ENCODE measurements at places on chromosomes 6 and 20.
A peak's percentile ranks its signal among the peaks of the same experiment; 100 is the strongest.

- DNase-seq, result no peak
Observed at GRCh38 chr20:50642288-50642803, 49.0 kb downstream of the RIPOR3 start.

- no peak for DNase-seq
Observed at GRCh38 chr6:1043458-1043836, 268.5 kb upstream of the FOXQ1 start.

GRCh38 chr20:63274381-63275228 lies 2.0 kb downstream of the ARFGAP1 start:
- no peak for DNase-seq

DNA sequence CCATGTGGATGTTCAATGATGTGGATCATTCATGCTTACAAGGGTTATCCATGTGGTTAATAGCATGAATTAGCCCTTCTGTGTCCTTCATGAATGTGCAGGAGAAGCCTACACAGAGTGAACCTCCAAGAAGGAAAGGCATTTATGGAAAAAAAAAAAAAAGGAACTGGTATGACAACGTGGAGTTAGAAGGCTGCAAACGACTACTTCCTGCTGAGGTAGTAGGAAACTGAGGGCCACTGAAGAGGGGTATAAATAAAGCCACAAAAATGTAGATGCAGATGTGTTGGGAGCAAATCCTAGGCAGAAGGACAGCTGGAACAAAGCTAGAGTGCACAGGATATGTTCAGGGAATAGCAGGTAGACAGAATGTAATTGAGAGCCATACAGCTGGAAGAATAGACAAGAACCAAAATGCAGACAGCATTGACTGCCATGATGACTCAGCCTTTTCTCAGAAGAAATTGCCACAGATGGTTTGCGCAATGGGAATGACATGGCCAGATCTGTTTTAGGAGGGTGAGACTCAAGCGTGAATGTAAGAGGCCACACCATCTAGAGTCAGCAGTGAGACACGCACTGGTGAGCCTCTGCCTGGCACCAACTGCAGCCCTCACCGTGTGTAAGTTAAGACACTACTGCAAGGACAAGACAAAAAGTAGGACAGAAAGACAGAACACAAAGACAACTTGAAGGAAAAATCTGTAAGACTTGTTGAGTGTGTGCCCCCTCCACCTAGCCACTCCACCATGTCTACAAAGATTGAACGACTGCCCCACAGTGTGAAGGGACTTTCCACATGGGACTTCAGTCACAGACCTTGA lies 79.8 kb downstream of the KIF13A start:
- DNase-seq, result peak; percentile 60

DNA sequence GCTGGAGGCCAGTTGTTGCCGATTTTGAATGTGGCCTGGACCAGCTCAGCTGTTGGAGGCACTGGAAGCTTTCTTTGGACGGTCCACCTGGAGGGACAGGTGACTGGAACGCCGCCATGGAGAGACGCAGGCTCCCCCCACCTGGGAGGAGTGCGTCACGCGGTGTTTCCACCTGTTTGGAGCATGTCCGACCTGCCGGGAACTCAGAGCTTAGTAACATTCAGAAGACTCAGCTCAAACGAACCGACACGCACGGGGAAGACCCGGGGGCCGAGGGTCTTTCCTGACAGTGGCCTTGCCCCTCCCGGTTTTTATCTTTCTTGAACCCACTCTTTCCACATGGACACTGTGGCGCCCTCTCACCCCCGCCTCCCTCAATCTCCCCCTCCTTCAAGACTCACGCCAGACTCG lies 141.6 kb downstream of the SMOC2 start:
- no peak for DNase-seq

DNA sequence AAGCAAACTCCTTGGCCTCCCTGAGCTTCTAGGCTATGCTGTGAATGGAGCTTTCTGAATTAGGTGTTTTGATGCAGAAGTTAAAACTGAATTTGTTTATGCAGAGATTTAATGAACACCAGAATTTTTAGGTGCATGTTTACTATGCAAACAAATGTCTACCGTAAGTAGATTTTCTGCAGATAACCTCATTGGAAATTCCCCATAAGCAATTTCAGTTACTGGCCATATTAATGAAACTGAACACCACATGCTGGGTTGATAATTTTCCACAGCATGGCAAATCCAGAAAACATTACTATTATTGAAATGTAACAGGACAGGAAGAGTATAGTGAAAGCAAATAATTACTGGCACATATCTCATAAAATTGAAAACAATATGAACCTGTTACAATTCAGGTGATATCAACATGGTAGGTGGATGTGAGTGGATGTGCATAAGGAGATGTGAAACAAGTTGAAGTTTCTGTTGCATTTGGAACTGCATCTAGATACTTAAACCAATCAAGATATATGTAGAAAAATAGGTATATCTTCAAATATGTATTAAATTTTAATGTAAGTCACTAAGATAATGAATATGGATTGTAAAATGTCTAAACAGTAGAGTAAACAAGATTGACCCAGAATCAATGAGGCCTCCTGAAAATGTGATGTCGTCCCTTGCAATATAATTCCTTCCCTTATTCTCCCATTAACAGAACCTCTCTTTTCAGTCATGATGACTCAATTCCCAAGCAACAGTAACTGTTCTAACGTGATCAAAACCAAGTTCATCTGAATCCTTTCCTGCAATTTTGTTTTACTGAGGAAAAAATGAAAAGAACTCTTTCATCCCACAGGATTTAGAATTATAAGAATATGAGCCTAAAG lies 11.0 kb downstream of the PTCHD4 start:
- no peak for DNase-seq

DNA sequence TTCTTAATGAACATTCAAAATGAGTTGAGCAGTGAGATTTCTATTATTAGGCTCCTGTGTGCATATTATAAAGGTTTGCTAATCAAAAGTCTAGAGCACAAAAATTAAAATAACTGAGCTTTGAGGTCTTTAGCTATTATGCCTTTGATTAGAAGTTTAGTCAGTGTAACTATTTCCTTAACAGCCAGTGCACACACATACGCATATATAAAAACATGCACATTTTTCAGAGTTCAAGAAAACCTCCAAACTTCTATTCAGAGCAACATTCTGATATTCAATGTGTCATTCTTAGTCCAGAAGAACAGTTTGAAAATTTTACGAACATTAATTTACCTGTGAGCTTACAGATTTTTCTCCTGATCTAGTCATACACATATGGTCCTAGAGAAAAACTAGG lies 48.3 kb upstream of the MYB start:
- DNase-seq, result no peak

GRCh38 chr6:139109558-139109957 lies 25.3 kb upstream of the HECA start:
- peak; percentile 29 for DNase-seq

- DNase-seq, result peak; percentile 27
Observed at GRCh38 chr20:2752567-2753460, 47.6 kb downstream of the CPXM1 start.

DNA sequence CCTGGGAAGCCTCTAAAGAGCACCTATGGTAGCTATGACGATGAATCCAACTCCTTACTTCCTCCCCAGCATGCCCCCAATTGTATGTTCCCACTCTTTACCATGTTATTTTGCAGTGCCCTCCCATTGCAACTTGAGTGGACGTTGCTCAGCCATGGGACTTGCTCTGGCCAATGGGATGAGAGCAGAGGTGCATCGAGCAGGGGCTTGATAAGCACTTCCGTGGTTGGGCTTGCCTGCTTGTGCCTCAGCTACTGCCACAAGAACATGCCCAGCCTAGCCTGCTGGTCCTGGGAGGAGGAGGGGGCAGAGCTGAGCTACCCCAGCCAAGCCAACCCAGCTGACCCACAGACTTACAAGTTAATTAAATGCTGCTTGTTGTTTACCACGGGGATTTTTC lies 71.1 kb upstream of the CTNNBL1 start:
- DNase-seq, result no peak

GRCh38 chr6:111722179-111722731 lies 116.6 kb upstream of the TRAF3IP2 start:
- DNase-seq, result no peak

DNA sequence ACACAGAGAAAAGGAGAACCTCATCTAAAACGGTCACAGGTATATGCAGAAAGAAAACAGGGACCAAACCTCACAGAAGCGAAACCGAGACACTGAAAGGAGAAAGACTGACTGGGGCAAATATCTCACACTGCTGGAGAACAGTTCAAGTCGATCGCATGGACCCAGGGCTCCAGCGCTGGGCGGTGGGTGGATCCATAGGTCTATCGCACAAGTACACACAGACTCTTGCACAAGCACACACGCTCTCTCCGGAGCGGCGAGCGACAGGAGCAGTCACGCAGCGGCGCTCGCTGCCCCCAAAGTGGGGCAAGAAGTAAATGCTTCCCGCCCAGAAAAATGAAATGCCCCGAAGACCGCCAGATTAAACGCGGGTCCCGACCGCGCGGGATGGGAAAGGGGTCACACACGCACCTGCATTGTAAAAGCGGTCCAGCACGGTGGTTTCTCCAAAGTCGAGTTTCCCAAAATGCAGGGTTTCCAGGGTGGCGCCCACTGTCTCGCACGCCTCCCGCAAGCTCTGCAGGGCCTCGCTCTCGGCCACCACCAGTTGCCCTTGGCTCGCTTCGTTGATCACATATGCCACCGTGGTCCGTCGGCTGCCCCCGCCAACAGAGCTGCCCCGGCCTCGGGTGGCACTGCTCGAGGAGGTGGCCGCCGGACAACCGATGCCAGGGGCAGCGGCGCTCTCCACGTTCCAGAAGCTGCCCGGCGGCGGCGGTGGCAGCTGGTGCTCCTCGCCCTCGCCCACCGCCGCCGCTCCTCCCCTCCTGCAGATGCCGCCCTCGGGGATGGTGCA lies 782 bp downstream of the MAP3K5 start:
- peak; percentile 55 for DNase-seq

- DNase-seq, result no peak
Observed at GRCh38 chr6:3819161-3820110, 29.7 kb upstream of the FAM50B start.

GRCh38 chr6:124633655-124634054 lies 328.6 kb upstream of the RNF217 start:
- no peak for DNase-seq

DNA sequence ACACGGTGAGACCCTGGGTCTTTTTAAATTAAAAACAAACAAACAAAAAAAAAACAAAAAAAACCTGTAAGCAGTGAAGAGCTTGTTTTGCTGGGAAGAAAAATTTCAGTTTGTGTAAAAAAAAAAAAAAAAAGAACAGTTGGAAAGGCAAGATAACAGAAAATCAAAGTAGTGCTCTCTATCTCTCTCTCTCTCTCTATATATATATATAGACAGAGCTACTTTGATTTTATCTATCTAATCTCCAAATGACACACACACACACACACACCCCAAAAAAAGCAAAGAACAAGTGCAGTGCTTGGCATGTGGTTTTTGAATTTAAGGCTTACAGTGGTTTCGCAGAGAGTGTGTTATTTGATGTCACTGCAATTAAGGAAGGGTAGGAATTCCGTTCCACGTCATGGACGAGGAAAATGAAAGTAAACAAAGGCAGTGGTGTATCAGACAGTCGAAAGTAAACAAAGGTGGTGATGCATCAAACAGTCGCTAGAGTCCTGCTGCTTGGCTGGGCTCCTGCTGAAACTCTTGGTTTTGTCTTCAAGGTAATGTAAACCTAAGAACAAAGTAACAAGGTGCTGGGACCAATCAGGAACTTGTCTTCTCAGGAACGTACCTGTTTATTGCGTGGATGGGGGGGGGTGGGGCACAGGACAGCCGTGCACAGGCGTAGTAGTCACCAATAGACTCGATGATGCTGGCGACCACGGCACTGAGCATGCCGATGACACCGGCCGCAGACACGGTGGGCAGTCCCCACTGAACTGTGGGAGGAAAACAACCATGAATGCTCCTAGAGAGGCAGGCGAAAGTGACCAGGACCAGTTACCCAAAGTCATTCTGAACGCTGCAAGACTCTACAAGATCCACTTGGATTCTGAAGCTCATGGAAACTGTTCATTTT lies 131.8 kb downstream of the SLC23A2 start:
- peak; percentile 40 for DNase-seq

GRCh38 chr6:105619971-105620741 lies 217.3 kb upstream of the PREP start:
- DNase-seq, result no peak

DNA sequence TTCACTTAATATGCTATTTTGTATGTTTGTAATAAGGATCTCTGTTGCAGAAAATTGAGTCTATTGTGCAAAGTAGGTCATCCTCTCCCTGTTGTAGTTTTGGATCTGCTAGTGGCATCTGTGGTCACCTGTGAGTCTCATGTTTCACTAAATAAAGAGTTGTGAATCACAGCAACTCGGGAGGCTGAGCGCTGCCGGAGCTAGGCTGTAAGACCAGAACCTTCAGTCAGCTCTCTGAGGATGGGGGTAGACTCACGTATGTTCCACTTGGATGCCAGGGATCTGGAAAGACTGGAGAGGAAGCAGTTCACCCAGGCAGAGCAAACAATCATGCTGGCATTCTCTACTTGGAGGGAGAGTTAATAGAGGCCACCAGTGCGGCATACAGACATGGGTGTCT lies 187.3 kb upstream of the FOXA2 start:
- DNase-seq, result no peak

DNA sequence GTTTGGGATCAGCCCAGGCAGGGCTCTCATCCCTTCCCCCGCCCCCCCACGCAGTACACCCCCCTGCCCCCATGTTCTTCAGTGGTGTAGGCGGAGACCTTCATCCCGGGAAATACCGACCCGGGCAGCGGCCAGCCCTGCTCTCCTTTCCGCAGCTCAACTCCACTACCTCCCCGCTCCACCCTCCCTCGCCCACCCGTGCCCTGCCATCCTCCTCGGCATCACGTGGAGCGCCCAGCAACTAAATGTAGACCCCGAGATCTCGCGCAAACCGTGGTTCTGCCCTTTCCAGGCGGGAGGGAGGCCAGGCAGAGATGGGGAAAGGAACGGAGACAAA lies 1932.2 kb upstream of the DEFB115 start:
- no peak for DNase-seq

DNA sequence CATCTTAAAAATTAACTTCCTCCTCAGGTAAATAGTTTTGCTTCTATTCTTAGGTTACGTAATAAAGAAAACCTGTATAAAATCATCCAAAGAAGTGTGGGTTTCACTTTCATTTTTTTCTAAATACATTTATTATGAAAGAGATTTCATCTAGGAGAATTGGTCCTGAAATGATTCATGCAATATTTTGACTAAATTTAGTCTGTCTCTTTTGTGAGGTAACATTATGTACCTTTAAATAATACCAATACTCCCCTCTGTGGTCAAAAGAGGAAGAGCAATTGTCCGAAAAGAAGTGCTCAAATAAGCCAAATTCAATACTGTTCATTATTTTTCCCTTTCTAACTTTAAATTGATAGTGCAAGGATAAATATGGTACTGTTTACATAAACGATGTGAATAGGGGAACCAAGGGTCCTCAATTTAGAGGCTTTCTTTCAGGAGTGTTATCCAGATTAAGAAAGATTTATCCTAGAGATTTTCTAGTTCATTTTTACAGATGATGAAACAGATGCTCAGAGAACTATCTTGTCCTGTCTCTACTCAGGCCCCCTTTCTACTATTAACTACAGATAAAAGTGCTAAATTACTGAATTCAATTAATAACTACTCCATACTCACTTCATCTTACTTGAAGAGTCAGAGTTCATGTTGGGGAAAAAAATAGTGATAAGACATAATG lies 26.2 kb downstream of the CYP39A1 start:
- peak; percentile 42 for DNase-seq

All from activated CD4-positive, alpha-beta T cell treated with anti-CD3 and anti-CD28 coated beads, Interleukin-2, Interleukin-4, amounts not matched to agents 100 ng/mL and 50 ng/mL, durations not matched to agents 16 hours and 8 hours (primary cell).